ENCODE measurements at places on chromosomes 6 and 20.

- DNase-seq: no peak
Measured at GRCh38 chr6:159446340-159446739, 246.7 kb downstream of the SOD2 start.

- no peak for DNase-seq
Measured at GRCh38 chr20:16520154-16520553, 53.1 kb downstream of the KIF16B start.

- no peak for DNase-seq
Measured at GRCh38 chr6:132251711-132252110, 149.6 kb downstream of the MOXD1 start.

- DNase-seq: no peak
Measured at GRCh38 chr6:122818866-122819265, 29.8 kb downstream of the SMPDL3A start.

DNA sequence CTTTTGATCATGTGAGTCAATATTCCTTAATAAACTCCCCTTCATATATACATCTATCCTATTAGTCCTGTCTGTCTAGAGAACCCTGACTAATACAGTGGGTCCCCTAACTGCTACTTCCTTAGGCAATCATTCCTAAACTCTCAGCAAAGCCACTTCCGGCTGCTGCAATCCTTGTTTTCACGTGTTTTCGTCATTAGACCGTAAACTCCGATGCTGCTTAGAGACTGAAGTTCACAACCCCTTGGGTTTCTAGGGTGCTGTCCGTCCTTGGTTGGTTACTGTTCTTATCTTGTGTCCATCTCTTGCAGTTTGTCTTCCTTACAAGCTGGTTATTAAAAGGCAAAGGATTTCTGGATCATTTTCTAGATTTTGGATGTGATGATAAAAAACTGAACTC lies 106.4 kb downstream of the GMPR start:
- peak; percentile 49 for DNase-seq

DNA sequence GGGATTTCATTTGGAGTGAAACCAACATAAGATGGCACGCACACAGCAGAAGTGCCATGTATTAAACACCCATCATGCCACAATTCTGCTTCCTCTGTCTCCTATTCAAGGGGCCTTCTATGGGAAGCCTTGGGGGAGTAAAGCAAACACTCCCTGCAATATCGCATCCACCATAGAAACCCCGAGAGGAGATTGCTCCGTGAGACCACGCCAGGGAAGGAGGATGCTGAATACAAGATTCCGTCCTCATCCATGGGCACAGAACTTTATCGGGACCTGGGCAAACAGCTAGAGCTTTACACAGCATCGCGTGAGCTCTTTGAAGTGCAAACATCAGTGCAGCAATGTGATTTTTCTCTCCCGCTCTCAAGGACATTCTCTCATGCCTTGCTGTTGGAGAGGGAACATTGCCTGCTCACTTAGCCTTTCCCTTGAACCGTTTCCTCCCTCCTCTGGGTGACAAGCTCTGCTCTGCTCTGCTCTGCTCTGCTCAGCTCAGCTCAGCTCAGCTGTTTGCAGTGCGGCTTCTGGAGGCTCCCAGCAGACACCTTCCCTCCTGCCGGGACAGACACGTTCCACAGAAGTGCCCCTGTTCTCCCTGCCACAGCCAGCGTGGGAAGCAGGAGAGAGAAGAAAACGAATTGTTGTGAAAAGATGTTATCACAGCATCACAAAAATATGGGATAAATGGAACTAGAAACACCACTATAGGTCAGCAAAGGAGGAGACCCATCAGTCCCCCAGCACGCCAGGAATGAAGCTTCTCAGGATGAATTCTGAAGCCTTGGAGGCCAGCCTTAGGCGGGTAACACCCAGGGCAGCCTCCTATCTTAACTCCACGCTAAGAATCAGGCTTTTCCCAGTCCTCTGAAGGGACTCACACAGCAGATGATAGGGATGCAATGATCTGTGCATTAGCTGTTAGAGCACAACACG lies 48.2 kb downstream of the RNASET2 start:
- DNase-seq: no peak

DNA sequence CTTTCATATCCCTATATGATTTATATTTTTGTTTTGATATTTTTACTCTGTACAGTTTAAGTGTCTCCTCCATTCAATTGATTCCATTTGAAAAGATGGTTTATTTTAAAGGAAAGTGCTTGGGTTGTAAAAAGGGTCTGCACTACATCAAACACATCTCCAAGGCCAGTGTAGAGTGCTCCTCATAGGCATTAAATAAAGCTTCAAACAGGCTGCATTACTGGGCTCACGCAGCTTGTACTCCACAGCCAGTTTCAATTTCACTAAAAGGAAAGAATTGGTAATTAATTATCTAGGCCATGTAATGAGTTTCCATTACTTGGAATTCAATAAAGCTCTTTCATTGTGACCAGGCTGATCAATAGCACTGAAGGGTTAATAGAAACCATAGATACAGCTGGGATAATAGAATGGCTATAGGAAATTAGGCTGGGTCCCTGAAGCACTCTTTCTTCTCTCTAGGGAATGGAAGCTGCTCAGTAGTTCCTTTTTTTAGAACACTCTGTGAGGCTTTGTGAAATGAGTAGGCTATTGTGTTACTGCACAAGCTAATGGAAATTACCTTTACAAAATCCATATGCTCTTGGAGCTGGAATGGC lies 442.2 kb downstream of the RNF144B start:
- DNase-seq: no peak

DNA sequence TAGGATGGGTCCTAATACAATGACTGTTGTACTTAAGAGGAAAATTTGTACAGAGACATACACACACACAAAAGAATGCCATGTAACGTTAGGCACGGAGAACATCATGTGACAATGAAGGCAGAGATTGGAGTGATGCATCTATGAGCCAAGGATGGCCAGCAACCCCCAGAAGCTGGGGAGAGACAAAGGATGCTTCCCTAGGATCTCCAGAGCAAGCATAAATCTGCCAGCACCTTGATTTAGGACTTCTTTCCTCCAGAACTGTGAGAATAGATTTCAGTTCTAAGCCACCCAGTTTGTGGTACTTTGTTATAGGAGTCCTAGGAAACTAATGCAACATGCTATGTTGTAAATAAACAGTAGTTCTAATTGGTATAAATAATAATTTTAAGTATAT lies 25.0 kb downstream of the EYA4 start:
- DNase-seq: no peak

DNA sequence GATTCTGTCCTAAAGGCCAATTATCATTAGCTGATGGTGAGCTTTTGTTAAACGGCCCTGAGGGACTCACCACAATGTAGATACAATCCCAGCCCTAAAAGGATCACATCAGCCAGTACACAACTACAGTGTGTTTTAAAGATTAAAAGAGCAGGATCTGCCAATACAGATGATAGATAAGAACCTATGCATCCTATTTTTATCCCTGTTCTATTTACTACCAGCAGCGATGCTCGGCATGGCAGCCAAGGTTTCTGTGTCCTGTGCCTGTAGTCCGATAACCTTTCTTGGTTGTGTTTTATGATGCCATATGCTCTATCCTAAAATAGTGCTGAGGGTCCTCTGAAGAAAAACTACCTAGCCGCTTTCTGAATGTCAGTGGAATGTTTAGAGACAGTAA lies 289.4 kb downstream of the PHACTR1 start:
- no peak for DNase-seq

- DNase-seq: peak; percentile 63
Measured at GRCh38 chr6:41428996-41429421, 93.6 kb downstream of the NCR2 start.

DNA sequence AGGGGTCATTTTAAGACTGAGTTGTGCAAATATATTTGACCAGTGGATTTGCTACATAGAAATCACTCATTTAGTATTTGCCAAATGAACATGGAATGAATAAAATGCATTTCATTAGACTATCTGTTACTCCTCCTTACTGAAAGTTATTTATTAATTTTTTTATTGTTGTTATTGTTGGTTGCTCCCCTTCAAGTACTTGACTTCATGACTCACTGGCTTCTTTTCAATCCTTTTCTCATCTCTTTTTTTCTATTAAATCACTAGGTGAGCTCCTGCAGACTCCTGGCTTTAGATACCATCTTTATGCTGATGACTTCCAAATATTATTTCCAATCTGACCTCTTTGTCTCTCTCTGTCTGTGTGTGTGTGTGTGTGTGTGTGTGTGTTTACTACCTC lies 192.2 kb upstream of the FAM83B start:
- no peak for DNase-seq

GRCh38 chr6:111789598-111789997 lies 83.7 kb downstream of the FYN start:
- DNase-seq: no peak

DNA sequence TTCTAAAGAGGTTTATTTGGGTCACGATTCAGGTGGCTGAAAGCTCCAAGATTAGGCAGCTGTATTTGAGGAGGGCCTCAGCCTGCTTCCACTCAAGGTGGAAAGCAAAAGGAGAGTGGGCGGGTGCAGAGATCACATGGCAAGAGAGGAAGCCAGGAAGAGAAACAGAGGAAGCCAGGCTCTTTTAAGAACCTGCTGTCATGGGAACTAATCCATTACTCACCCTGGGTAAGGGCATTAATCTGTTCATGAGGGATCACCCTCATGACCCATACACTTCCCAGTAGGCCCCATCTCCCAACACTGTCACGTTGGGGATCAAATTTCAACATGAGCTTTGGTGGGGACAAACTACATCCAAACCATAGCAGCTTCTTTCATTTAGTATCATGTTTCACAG lies 53.9 kb downstream of the DHX35 start:
- peak; percentile 20 for DNase-seq

DNA sequence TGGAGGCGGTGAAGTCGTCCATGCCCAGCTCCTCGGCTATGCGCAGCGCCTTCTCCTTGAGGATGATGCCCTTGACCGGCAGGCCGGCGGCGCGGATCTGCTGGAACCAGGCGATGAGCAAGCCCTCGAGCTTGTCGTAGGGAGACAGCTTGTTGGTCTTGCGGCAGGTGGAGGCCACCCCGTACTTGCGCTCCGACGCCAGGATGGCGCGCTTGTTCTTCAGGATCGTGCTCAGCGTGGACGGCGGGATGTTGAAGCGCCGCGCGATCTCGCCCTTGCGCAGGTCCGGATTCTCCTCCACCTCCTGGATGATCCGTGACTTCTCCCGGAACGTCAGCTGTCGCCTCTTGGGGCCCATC lies 435 bp downstream of the CENPB start:
- DNase-seq: peak; percentile 66

DNA sequence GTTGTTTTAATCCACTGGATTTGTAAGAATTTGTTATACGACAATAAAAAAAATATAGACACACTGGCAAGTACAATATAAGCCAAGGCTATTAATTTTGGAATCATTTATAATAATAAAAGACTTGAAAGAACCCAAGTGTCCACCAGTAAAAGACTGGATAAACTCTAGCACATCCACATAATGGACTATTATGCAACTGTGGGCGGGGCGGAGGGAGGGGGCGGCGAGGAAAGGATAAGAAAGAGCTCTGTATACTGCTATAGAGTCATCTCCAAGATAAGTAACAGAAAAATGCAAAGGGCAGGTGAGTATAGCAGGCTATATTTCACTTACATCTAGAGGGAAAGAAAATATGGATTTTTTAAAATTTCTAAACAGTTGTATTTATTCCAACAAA lies 123.3 kb downstream of the TBC1D32 start:
- no peak for DNase-seq

DNA sequence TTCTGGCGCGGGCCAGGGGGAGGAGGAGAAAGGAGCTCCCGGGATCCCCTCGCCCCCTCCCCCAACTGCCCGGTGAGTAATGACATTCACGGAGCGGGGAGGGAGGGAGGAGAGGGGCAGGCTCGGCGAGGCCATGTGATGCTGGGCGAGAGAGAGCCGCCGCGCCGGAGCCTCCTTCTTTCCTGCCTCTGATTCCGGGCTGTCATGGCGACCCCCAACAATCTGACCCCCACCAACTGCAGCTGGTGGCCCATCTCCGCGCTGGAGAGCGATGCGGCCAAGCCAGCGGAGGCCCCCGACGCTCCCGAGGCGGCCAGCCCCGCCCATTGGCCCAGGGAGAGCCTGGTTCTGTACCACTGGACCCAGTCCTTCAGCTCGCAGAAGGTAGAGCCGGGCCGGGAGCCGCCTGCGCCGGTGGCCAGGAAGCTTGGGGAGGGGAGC lies at the start of gene GDAP1L1:
Gene GDAP1L1, plus strand, starts transcription at position 178 of the 441 bp plus-strand sequence. Its CDS starts 27 bp downstream, at position 205.
- no peak for DNase-seq

GRCh38 chr6:33634161-33634727 lies 13.1 kb downstream of the ITPR3 start:
- DNase-seq: no peak

GRCh38 chr6:21990577-21990976 lies 306.3 kb downstream of the PRL start:
- DNase-seq: no peak

- DNase-seq: no peak
Measured at GRCh38 chr6:24547243-24547642, 52.5 kb downstream of the ALDH5A1 start.

GRCh38 chr20:58481481-58482021 lies 33.6 kb downstream of the APCDD1L start:
- DNase-seq: peak; percentile 52

DNA sequence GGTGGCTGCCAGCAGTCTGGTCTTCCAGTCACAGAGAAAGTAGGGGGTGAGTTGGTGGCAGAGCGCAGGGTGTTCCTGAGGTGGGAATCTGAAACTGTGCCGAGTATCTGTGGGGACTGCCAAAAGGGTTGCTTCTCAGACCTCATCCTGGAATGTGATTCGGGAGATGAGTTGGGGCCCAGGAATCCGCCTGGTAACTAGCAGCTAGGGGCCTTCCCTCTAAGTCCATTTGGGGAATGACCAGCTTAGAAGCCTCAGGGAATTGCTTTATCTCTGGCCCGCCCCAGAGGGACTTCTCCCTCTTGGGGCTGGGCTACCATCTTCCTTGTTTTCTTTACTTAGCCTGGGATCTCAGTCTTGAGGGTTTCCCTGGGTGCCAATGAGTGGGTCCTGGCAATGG lies 49.6 kb downstream of the MOCS1 start:
- no peak for DNase-seq

DNA sequence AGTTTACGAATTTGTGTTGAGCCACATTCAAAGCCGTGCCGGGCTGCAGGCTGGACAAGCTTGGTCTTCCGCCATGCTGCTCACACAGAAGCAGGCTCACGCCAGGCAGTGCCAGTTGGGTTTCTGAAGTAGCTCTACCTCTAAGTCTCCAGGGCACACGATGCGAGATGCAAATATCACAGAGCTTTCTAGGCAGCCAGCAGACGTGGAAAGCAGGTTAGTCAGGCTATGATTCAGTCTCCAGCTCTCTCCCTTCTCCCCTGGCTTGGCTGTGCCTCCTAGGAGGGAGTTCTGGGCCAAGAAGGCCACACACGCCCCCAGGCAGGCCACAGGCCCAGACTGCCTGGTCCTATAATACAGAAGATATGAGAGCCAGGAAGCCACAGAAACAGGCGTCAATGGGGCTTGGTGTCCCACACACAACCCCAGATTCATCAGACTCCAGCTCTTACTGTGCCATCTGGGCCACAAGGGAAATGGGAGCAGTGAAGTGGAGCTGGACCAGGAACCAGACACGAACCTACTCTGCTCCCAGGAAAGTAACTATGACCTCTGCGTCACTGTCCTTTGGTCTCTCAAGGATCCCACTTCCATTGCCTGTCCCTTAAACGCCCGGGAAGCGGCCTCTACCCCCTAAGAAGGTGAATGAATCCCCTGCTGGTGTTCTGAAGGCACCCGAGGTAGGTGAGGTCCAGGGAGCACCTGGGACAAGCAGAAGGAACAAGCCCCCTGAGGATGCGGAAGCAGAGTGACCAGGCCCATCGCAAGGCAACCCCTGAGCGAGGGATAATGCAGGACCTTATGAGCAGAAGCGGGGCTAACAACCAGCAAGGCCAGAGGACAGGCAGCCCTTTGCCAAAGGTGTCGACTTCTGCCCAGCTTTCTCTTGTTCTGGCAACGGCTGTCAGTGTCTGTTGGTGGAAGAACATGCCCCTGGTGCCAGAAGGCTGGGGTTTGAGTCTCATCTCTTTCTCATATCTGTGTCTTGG lies 61.2 kb downstream of the GFOD1 start:
- DNase-seq: no peak

- DNase-seq: peak; percentile 83
Measured at GRCh38 chr6:44151348-44152108, 7.1 kb upstream of the CAPN11 start.
